ENCODE measurements at places on chromosomes 3 and 15. TPM values are rescaled to one million over a fixed set of nuclear protein-coding genes. Genes with fewer than 3 reads are reported as not detected.

DNA sequence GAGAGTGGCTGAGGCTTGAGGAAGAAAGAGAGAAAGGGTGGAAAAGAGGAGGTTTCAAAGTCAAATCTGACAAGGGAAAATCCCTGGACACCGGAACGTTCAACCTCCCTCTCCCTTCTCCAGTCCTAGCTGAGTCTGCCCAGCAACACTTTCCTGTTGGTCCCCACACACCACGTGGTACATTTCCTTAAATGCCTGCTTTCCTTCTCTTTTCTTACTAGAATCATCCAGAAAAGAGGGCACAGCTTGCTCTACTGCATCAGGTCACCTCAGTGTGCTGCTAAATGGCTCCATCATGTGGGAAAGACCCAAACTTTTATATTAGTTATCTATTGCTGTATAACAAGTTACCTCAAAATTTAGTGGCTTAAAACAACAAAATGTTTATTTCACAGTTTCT, 181.2 kb downstream of the NECTIN3 start:
- peak; percentile 9 for DNase-seq

GRCh38 chr3:171206283-171206682, 179.8 kb upstream of the SLC2A2 start:
- no peak for DNase-seq

- DNase-seq: no peak
These were observed 334.4 kb upstream of the THBS1 start for GRCh38 chr15:39246523-39246922.

GRCh38 chr3:13401149-13401548, 19.0 kb downstream of the NUP210 start:
- no peak for DNase-seq

DNA sequence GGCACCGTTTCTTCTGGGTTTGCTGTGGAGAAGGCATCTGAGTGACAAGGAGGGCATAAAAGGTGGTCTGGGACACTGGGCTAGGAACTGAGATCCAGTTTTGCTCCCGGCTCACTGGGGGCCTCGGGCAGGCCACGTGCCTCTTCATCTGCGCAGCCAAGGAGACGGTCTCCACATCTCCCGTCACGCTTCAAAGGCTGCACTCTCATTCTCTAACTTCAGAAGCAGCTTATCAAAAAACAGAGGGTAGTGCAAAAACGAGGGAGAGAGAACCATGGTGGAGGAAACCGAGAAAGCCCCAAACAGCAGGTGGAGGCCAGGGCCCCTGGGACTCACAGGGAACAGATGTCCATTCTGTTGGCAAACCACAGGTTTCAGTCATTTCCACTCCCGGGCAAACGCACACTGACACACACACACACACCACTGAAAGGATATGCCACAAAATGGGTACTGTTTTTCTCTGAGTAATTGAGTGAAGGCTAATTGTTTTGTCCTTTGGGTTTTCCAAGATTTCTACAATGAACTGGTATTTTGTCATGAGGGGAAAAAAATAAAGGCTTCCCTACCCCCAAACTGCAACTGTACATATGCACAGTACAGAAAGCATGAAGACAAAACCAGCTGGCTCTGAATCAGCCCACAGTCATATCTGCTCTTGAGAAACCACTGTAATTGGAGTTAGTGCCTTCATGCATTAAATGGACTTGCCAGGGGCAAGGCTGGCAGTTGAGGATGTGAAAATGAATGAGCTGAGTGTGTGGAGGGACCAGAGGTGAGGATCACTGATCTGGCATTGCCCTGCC, 71.9 kb downstream of the MGLL start:
- no peak for DNase-seq

- DNase-seq: no peak
These were observed 58.5 kb upstream of the FAM174B start for GRCh38 chr15:92714077-92714476.

DNA sequence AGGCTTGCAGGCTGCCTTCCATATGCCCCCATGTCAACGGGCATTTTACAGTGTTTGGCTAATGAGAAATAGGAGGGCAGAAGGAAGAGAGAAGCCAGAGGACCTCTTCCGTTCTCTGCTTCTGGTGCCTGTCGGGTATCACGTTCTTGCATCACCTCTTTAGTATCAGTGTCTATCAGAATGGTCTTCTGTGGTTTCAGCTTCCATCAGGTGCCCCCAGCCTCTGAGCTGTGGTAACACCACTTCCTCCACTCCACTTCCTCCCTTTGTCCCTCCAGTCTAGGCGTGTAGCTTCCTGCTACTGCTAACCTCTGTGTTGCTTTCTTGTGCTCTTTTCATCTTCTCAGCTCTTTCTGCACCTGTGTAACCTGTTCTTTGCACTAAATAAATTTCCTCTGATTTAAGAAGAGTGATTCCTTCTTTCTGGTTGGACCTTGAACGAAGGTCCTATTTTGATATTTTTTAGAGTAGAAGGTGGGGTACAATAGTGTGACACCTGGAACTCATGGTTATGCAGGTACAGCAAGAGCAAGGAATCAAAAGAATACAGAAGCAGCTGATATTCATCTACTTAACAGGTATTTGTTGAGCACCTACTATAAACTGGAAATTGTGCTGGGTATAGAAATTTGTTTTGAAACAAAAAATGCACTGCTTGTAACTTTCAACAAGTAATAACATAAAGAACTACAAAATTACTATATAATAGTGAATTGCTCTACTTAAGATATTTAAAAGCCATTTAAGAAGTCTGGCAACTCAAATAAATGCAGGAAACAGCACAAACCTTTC, 27.4 kb upstream of the FOXB1 start:
- no peak for DNase-seq

DNA sequence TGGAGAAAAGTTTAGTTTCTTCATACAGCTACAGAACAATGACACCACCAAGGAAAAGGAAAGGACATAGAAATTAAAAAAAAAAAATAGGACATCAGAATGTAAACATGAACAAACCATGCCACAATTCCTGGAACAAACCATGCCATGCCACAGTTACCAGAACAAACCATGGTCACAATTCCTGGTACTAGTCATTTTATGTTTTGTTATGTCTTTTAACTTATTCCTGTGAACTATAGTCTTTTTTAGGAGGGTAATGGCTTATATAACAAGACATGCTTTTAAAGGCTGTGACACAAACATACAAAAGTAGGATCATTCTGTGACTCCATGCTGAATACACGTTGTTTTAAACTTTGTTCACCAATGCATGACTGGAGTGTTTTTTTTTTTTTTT, 42.8 kb downstream of the CD47 start:
- DNase-seq: no peak

DNA sequence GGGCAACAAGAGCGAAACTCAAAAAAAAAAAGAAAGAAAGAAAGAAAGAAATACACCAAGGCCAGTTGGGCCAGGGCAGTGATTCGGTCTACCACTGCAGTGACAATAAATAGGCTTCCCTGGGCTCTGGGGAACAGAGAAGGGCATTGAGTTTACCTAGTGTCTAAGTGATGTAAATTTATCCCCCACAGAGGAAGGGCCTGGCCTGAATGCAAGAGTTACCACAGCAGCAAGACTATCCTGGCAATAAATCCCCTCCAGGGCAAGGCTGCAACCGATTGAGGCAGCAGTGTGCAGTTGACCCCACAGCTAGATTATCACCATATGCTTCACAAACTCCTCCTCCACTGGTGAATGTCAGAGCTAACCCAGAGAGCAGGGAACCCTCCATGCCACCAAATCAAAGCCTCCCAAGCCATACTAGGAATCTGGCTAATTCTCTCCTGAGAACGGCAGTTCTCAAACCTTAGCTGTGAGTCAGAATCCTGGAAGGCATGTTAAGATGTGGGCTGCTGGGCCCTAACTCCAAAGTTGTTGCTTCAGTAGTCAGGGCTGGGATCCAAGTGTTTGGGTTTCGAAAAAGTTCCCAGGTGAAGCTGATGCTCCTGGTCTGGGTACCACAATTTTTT, 64.3 kb upstream of the GATM start:
- DNase-seq: no peak

The PPM1M gene
- polyA plus RNA-seq: 11.0 TPM

The GOLGA6A gene
- polyA plus RNA-seq: 0.15 TPM
